ENCODE measurements at places on chromosomes 3 and 15. TPM values are rescaled to one million over a fixed set of nuclear protein-coding genes. Genes with fewer than 3 reads are reported as not detected.

The WDR53 gene
- 20.3 TPM for total RNA-seq

The BNC1 gene
- not detected for total RNA-seq

The DGKG gene
- total RNA-seq = 0.42 TPM

DNA sequence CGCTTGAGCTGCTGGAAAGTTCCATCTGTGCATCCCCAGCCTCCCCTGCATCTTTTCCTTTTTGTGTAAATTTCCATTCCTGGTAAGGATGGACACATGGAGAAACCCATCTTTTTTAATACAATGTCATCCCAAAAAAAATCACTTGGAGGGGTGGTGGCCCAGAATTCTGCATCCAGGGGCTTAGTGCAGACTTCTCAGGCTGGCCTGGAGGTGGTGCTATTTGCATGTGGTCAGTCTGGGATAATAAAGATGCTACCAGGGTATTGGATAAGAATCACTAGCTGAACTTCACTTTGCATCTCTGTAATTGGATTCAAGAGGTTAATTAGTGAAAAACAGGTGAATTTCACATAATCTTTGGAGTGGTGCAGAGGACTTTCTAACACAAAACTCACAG is 1.8 kb upstream of the ZSCAN2 start:
- no peaks in the 10 kb centered on the region for H3K27me3 ChIP-seq
- peaks cover 52% of the 10 kb centered on the region for H3K4me1 ChIP-seq
- peak overlapping the region; percentile 31 for H3K4me3 ChIP-seq
- peak; percentile 55 for DNase-seq
- peaks cover 1% of the 10 kb centered on the region for H3K36me3 ChIP-seq

DNA sequence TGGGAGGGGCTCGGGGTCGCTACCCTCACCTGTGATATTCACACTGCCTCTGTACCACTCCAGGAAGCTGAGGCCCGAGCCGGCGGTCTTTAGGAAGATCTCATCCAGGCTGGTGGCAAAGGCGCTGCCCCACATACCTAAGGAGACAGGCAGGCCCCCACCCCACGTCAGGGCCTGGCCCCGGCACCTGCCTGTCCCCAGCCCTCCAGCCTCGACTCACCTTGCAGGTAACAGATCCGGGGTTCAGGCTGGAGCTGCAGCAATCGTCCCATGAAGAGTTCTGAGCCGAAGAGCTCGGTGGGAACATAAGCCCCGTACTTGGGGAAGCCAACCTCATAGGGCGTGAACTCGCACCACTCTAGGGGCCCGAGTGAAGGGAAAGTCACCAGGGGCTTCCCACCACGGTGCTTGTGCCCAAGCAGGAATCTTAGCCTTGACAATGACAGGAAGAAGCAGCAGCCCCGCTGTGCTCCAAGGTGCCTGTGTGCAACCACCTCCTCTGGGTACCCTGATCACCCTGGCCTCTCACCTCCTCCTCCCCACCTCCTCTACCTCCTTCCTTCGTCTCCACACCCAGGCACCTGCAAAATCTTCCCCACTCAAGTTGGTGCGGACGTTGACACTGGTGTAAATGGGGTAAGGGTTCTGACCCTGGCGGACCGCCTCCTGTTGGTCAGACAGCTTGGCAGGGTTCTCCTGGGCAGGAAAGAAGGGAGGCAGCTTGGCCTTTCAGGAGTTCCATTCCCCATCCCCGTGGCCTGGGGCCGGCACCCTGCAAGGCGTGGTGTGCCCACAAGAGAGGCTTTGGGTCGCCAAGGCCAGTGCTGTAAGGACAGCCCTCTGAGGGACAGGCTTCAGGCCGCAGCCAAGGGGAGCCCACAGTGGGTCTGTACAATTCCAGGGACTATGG is 10.6 kb downstream of the PLA2G4F start:
- no peaks in the 10 kb centered on the region for H3K4me1 ChIP-seq
- no peak overlapping the region for H3K27ac ChIP-seq
- H3K4me3 ChIP-seq = no peak overlapping the region
- no peaks in the 10 kb centered on the region for H3K27me3 ChIP-seq
- no peak for DNase-seq
